ENCODE measurements at places on chromosomes 6 and 20.
A peak's percentile ranks its signal among the peaks of the same experiment; 100 is the strongest.

DNA sequence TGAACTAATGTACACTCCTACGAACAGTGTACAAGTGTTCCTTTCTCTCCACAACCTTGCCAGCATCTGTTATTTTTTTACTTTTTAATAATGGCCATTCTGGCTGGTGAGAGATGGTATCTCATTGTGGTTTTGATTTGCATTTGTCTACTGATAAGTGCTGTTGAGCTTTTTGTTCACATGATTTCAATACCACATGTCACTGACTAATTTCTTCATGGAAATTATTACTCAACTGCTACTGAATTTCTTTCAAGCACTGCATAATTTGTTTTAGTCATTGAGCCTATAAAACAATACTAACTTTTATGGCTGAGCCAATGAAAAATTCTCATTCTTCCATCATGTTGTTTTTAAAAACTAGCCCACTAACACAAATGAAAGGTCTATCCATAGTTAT lies 115.4 kb downstream of the FRK start:
- DNase-seq = no peak

DNA sequence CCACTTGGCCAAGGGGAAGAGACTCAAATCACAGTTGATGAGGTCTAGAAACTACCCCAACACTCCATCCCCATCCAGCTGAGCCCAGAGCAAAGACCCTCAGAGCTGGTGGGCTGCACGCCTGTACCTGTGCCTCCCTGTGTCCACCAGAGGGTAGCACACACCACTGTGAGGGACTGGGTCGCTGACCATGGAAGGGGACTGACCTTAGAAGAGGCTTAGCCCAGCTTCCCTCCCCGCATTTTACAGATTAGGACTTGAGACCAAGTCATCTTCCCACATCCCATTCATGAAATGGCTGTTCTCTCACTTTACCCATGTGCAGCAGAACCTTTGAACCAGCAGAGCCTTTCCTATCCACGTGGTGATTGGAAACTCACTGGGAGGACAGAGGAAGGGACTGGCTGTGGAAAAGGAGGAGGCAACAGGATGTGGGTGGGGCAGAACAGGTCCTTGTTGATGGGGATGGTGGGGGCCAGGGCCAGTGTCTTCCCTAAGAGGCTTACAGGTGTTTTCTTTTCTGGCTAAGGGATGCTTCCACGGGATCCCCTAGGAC lies 44.3 kb downstream of the CPXM1 start:
- DNase-seq = peak; percentile 9

- no peak for DNase-seq
These were observed 56.9 kb downstream of the PHACTR2 start for GRCh38 chr6:143734641-143735063.

GRCh38 chr20:24610341-24611115 lies 141.1 kb downstream of the SYNDIG1 start:
- DNase-seq = peak; percentile 66

- DNase-seq = no peak
These were observed 47.8 kb downstream of the NRN1 start for GRCh38 chr6:5958921-5959320.

GRCh38 chr6:114940181-114940580 lies 597.4 kb upstream of the HS3ST5 start:
- DNase-seq = no peak

DNA sequence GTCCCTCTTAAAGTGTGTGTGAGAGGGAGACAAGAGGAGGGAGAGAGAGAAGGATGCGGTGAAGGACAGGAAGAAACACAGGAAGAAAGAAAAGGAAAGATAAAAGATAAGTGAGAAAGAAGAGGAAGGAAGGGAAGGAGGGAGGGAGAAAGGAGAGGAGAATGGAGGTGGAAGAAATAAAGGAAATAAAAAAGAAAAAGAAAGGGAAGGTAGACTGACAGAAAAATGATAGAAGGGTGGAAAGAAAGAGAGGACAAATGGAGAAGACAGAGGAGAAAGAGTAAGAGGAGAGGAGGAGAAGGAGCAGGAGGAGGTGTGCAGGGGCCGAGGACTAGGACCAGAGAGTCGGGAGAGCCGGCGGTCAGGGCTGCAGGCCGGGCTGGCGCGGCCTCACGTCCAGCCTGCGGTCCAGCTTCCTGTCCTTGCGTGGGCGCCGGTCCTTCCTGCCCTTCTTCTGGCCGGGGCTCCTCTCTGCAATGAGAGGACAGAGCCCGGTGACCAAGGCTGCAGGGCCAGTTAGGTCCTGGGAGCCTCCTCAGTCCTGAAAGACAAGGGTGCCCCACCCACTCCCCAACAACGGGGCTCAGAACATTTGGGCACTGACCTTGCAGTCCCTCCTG lies 42.0 kb downstream of the RSPO4 start:
- no peak for DNase-seq

- no peak for DNase-seq
These were observed 108.6 kb upstream of the EYA4 start for GRCh38 chr6:133132466-133132971.

GRCh38 chr6:13234130-13234529 lies 94.2 kb downstream of the TBC1D7 start:
- no peak for DNase-seq

DNA sequence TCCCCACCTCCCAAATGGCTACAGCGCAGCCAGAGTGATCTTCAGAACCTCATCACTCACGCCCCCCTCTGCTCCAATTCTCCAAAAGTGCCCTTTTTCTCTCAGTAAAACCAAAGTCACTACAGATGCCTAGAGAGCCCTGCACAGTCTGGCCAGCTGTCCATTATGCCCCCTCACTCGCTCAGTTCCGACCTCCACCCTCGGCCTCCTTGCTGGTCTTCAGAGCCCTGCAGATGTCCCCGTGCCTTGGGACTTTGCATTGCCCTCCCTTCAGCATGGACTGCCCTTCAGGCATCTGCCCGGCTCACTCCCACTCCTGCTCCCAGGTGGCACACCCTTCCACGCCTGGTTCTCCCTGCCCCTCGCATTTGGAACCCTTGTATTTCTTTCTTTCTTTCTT lies 1.1 kb upstream of the RAET1E start:
- DNase-seq = no peak

DNA sequence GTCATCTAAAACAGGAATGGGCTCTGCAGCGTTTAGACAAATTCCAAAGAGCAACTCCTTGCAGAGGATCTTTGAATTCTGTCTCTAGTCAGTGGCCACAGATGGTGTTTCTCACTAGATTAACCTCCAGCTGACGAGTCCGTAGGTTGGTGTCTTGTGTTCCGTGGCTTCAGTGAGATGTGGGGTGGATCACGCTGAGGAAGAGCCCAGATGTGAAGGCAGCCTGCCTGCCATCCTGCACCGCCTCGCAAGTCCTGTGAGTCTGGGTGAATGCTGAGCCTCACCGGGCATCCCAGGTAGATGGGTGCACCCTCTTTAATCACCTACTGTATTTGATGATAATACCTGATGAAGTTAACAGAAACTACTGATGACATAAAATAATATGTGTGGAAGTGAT lies 70.4 kb downstream of the THBS2 start:
- DNase-seq = no peak

DNA sequence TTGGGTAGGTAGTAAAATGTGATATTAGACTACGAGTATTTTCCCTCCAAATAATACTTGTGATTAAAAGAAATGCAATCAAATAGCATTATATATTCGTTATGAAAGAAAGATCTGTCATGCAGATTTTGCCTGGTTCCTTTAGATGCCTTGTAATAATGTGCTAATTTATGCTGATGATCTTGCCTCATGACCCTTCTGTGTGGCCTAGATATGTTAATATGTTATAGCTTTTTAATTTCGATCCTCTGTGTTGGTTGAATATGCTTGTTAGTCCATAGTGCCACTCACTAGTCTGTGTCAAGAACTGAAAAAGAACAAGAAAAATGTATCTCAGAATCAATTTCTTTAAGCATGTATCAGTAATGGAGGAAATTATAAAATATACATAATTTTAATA lies 31.9 kb downstream of the CDKAL1 start:
- DNase-seq = no peak

DNA sequence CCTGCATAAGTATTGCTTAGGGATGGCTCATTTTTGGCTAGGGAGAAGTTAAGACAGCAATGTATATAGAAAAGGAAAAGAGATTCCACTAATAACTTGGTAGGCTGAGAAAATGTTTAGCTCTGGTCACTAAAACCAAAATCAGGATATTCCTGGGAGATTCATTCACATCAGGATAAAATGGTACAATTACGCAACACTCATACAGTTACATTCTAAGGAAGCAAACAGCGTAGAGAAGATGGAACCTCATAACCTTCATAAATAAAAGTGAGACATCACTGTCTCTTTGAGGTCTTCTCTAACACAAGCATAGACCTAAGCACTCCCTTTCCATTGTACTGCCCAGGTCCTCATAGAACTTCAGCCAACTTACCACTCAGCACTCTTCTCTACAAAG lies 295.7 kb upstream of the RUNX2 start:
- no peak for DNase-seq

GRCh38 chr20:13791540-13792459 lies 7.0 kb downstream of the NDUFAF5 start:
- DNase-seq = no peak

DNA sequence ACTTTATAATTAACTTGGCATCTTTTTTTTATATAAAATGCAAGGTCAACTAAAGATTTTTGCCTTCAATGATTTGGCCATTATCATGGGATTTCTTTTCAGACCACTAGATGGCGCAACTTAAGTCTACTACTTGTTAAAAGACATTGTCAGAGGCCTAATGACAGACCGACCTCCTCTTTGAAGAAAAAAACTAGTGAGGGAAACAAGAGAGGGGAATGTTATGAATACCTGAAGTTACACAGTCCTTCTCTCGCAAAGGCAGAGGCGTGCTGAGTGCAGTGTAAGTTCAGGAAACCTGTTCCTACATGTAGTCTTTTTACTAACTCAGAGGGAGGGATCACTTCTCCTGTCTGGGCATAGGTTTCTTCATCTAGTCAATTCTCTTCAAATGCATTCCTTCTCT lies 9.3 kb downstream of the TRAPPC3L start:
- DNase-seq = no peak
